CD8-positive, alpha-beta memory T cell (primary cell): ENCODE measurements at places on chromosomes 13 and 19. TPM values are rescaled to one million over a fixed set of nuclear protein-coding genes. Genes with fewer than 3 reads are reported as not detected.

The IGFL4 gene
- total RNA-seq = not detected

The LRG1 gene
- not detected for total RNA-seq

DNA sequence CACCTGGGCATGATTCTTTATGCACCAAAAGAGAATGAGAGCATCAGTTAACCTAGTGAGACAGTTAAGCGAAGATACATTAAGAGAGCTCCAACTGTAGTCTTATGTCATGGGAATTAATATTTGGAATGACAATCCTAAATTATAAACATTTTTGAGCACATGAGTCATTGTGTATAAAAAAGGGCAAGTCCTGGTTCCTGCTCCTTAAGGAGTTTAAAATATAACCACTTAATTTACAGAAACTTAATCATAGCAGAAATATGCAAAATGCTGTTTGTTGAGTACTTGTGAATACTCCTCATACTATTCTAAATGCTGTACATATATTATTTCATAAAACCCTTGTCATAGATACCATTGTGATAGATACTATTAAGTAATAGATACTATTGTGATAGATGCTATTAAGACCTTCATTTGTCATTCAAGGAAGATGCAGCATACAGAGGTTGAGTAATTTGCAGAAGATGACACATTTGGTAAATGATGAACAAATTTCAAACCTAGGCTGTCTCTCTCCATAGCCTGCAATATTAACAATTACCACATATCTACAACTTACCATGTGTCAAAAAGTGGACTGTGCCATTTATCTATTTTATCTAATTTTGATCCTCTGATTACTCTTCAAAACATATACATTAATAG is 301.0 kb downstream of the TBC1D4 start:
- no peak for DNase-seq

DNA sequence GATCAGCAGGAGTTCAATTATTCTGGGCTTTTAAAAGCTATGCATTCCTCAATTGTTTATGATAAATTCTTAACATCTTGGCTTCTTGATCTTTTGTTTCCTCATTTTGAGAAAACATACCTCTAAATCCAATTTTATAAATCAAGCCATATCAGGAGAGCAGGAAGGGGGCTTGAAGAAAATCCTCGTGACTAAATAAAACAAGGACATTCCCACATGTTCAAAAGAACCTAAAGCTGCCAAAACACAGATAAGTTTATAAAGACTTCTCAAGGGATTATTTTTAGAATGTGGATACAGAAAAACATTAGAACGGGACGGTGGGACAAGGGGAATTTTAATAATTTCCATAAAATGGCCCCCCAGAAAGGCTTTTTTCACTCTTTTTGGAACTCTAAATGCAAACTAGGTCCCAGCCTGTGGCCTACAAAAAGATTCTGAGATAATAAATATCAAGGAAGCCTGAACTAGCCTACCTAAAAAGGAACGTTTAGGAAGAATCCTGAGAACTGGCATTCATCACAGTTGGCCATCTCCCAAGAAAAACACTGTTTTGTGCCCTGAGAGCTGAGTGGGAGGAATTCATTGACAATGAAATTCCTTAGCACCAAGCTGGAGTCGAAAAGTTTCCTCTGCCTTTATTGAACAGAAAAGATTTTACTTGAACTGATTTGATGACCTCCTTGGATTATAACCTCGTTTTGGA is 30.1 kb downstream of the ZAR1L start:
- no peak for DNase-seq
